ENCODE measurements at places on chromosomes 7 and 10.

DNA sequence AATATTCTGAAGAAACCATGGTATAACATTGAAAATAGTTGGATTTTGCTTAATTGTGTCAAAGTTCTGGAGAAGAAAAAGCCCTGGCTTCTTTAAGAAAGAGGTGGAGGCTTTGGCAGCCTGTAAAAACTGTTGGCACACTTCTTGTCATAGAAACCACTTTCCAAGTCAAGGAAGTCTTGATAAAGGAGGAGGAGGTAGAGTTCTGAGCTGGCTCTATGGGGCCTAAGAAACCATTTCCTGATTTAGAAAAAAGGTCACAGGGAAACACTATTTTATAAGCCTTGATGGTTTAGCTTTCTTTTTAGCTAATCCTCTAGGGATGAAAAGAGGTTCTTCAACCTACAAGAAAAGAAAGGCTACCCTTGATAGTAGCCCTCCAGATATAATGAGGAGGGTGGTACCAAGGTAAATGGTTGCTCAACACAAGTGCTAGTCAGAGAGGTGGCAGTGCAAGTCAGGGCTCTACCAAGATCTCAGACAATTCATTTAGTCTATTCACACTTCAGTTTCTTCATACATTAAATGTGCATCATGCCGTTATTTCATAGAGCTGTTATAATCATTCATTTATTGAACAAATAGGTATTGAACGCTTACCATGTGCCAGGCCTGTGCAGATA, 346.9 kb downstream of the RNLS start:
- DNase-seq: no peak

- no peak for DNase-seq
Observed at GRCh38 chr7:112981966-112982365, 104.7 kb downstream of the GPR85 start.

DNA sequence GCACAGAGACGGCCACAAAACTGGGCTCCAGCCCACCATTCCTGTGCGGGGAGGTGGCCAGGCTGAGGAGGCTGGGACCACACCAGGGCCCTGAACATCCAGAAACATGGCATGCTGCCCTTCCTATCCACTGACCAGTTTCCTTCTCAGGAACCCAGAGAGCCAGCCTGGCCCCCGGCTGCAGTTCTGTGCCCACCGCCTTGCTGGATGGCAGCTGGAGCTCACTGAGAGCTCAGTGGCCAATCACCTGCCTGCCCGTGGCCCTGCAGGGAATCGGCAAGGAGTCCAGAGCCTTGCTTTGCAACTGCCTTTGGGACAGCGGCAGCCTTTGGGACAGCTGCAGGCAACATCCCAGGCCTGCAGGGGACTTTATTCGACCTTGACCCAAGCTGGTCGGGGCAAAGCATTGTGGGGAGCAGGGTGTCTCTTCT, 30.4 kb downstream of the STK32C start:
- no peak for DNase-seq

DNA sequence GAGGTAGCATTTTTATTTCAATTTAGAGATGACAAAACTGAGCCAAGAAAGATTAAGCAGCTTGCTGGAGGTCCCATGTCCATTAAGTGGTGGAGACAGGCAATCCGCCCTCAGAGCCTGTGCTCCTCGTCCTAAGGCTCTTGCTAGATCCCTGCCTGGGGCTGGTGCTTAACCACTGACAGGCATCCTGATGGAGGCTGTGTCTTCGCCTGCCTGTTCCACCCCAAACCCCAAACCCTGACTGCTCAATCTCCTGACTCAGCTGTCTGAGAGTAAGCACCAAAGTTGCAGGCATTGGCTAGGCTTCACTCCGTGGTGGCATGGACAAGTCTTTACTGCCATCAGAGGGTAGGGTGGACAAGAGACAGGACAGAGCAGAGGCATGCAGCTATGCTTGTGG, 209.4 kb downstream of the POU6F2 start:
- DNase-seq: no peak

DNA sequence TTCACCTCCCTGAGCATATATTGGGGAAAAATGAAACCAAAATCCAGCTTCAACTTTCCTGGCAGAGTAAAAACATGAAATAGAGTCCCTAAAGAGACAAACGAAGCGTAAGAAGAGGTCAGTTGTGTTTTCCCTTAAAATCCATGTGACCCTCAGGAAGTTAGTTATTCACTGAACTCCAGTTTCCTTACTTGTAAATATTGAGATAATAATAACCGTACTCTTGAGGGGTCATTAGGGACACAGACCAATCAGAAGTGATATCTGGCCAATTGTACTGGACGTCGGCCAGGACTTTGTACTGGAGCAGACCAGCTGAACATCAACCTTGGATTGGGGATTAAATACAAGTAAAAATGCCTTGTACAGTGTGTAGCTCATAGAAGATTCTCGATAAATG, 167.0 kb downstream of the GATA3 start:
- DNase-seq: no peak

- no peak for DNase-seq
Observed at GRCh38 chr10:61992671-61993668, 91.5 kb downstream of the ARID5B start.
